ENCODE measurements at places on chromosomes 6 and 20. TPM values are rescaled to one million over a fixed set of nuclear protein-coding genes. Genes with fewer than 3 reads are reported as not detected.

The SPEF1 gene
- total RNA-seq, result not detected

The VWA7 gene
- 0.88 TPM for total RNA-seq

The MEA1 gene
- 81.7 TPM for total RNA-seq

The TUBB1 gene
- total RNA-seq, result not detected

The PRKN gene
- 15.8 TPM for total RNA-seq

The DEFB115 gene
- total RNA-seq, result not detected

The CLDN20 gene
- not detected for total RNA-seq

The VSTM2L gene
- 5.7 TPM for total RNA-seq

The BYSL gene
- total RNA-seq, result 19.4 TPM

The MCCD1 gene
- total RNA-seq, result not detected

The ATP6V1G2 gene
- total RNA-seq, result not detected

The PI16 gene
- total RNA-seq, result 32.4 TPM

The ADGB gene
- total RNA-seq, result not detected

The EFCAB8 gene
- total RNA-seq, result not detected

The OPN5 gene
- not detected for total RNA-seq

The PGM3 gene
- 51.1 TPM for total RNA-seq

The HSPA12B gene
- 46.2 TPM for total RNA-seq

The SYNGAP1 gene
- total RNA-seq, result 16.8 TPM

The SAMD5 gene
- 4.1 TPM for total RNA-seq

The OPRL1 gene
- 0.64 TPM for total RNA-seq

The ADTRP gene
- total RNA-seq, result not detected

The FAM217A gene
- total RNA-seq, result not detected

The RCAN2 gene
- 3.0 TPM for total RNA-seq

The CCHCR1 gene
- 24.1 TPM for total RNA-seq

The TREML2 gene
- not detected for total RNA-seq

The NFATC2 gene
- 11.9 TPM for total RNA-seq

The PIGU gene
- total RNA-seq, result 9.7 TPM

The OR2H1 gene
- total RNA-seq, result not detected

The CGA gene
- total RNA-seq, result not detected

The ASIP gene
- total RNA-seq, result not detected

The VGLL2 gene
- total RNA-seq, result not detected

The ASCC3 gene
- 43.5 TPM for total RNA-seq

The ME1 gene
- total RNA-seq, result 1.0 TPM

The WFDC5 gene
- total RNA-seq, result not detected

The LCA5 gene
- total RNA-seq, result 8.5 TPM

The RAB32 gene
- 19.1 TPM for total RNA-seq

The FRS3 gene
- total RNA-seq, result 3.2 TPM

The ZBP1 gene
- total RNA-seq, result not detected

The PNLDC1 gene
- 0.69 TPM for total RNA-seq

The GID8 gene
- total RNA-seq, result 16.4 TPM

The SLC32A1 gene
- total RNA-seq, result not detected

The AFDN gene
- 210 TPM for total RNA-seq

The NNAT gene
- total RNA-seq, result not detected

The DCDC2 gene
- not detected for total RNA-seq

The TUBB gene
- 130 TPM for total RNA-seq

The AGER gene
- total RNA-seq, result 0.59 TPM

The KIAA1755 gene
- 47.6 TPM for total RNA-seq

The SPATA25 gene
- total RNA-seq, result 2.6 TPM

The HLA-DQA2 gene
- not detected for total RNA-seq

The BCAS1 gene
- 0.29 TPM for total RNA-seq

The ESR1 gene
- total RNA-seq, result 225 TPM

Measured in uterus (tissue), 4 donors.